ENCODE measurements at places on chromosomes 11 and 22.

- H3K27ac ChIP-seq = no peak overlapping the region
- no peaks in the 10 kb centered on the region for H3K27me3 ChIP-seq
- no peaks in the 10 kb centered on the region for H3K36me3 ChIP-seq
Observed at GRCh38 chr11:38014405-38014804, 1416.4 kb upstream of the RAG2 start.

DNA sequence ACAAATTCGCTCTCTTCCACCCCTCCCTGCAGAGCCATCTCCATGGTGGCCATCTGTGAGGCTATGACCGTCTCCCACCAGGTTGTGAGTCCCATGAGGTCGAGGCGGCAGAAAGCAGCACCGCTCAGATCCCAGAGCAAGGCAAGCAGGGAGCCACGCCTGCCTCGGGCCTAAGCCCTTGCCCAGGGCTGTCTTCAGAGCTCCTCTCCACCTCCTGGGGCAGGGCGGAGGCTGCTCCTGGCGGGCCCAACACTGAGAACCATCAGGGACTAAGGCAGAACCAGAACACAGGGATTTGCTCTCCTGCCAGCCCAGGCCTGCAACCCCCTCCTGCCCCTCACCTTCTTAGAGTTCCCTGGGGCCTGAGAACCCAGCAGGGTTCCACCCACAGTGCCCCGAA, 80.9 kb upstream of the WNT11 start:
- H3K27ac ChIP-seq = peak overlapping the region; percentile 81
- H3K27me3 ChIP-seq = no peaks in the 10 kb centered on the region
- H3K4me3 ChIP-seq = no peak overlapping the region
- no peaks in the 10 kb centered on the region for H3K36me3 ChIP-seq
- DNase-seq = no peak

- H3K27me3 ChIP-seq = no peaks in the 10 kb centered on the region
- peaks cover 97% of the 10 kb centered on the region for H3K36me3 ChIP-seq
- peaks cover 5% of the 10 kb centered on the region for H3K4me1 ChIP-seq
- no peak for DNase-seq
Observed at GRCh38 chr11:121595717-121596161, 143.0 kb upstream of the SORL1-AS1 start.

GRCh38 chr11:269146-269890, 8.9 kb upstream of the NLRP6 start:
- H3K27ac ChIP-seq = peak overlapping the region; percentile 84
- no peaks in the 10 kb centered on the region for H3K27me3 ChIP-seq
- peak; percentile 54 for DNase-seq
- no peaks in the 10 kb centered on the region for H3K36me3 ChIP-seq
- peak overlapping the region; percentile 56 for H3K4me3 ChIP-seq

DNA sequence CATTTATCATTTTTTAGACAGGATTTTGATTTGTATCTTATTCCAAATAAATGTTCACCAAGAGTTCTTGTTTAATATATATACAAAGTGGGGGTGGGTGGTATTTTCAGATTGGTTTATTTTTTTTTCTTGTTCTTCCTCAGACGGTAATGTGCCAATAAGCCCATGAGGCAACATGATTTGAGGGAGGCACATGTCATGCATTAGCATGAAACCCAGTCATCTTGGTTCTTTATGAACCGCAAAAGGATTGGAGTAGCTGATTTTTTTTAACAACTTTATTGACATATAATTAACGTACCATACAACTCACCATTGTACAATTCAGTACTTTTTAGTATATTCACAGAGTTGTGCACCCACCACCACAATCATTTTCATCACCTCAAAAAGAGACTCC, 2.7 kb downstream of the BCL2L13 start:
- H3K27me3 ChIP-seq = no peaks in the 10 kb centered on the region
- H3K4me3 ChIP-seq = no peak overlapping the region
- peaks cover 24% of the 10 kb centered on the region for H3K4me1 ChIP-seq
- H3K36me3 ChIP-seq = peaks cover 2% of the 10 kb centered on the region

Data from CD4-positive, alpha-beta T cell (primary cell).